ENCODE measurements at places on chromosomes 5 and 9.

GRCh38 chr5:170557314-170557713, 53.5 kb downstream of the KCNIP1 start:
- no peak for DNase-seq

DNA sequence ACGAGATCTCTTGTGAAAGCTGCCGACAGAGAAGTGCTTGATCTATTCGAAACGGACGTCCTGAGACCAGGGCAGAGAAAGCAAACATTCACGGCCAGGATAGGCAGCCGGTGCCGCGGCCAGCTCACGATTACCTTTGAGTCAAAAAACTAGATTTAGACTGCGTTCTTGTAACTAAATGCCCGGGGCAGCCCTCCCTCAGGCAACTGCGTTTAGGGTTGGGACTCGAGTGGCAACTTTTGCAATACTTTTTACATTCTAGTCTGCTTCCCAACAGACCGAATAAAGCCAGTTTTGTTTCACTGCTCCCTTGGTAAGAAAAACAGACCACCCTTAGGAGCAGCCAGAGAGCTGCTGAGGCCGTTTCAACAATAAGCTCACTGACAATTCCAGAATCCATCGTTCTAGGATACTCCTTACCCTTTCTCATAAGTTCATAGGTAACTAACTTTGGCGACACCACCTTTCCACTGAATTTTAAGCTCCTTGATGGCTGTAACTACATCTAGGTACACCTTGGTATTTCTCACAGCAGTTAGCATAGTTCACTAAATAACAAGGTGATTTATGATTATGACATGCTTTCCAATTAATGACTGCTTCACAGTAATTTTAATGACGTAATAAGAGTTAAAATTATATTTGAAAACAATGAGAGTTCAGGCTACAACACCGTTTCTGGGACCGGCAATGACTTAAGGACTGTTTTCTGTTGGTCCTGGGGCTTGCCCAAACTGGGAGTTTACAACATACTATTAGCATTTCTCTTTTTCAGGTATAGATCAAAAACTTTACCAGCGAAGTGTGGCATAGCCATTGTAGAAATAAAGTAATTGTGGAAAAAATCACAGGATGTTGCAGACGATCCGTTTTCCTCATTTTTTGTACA, 899 bp upstream of the RAPGEF6 start:
- no peak for DNase-seq

DNA sequence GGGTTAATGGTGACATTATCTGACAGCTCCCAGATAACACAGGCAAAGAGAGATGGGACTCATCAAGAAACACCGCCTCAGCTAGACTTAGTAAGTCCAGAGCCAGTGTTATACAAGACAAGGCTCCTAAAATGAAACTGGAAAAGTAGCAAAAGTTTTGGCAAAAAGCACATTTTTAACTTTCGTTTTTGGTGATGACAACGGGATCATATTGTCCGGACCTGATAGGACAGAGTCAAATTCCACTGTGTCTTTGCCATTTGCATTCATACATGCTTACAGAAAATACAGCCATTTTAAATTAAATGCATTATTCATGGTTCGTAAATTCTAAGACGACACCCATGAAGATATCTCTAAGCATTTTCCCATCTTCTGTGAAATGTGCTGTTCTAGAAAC, 152.1 kb downstream of the CRB2 start:
- DNase-seq, result no peak

GRCh38 chr5:14379739-14380497, 201.7 kb upstream of the OTULINL start:
- no peak for DNase-seq

DNA sequence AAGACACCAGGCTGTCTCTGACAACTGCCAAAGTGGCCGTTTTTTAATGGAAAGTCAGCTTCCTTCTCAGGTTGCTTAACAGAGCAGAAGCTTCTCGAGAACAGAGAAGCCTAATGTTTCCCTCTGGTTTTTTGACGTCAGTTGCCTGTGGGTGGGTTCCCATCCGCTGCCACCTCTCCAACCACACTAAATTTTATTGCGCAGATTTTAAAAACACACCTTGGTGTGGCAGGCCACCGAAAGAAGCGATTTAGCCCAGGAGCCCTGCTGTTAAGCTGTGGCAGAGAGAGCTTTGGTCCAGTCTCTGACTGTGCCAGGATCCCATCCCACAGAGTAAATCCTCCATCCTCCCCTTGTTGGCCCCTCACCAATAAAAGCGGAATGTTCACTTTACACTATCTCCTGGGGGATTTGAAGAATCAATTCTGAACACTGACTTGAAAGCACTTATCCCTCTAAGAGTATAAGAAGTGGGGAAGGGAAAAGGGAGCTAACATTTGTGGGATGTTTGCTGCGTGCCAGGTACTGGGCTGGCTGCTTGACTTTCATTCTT, 181.6 kb downstream of the AOPEP start:
- DNase-seq, result no peak

- no peak for DNase-seq
Observed at GRCh38 chr5:92467695-92468094, 1084.6 kb upstream of the ARRDC3 start.

DNA sequence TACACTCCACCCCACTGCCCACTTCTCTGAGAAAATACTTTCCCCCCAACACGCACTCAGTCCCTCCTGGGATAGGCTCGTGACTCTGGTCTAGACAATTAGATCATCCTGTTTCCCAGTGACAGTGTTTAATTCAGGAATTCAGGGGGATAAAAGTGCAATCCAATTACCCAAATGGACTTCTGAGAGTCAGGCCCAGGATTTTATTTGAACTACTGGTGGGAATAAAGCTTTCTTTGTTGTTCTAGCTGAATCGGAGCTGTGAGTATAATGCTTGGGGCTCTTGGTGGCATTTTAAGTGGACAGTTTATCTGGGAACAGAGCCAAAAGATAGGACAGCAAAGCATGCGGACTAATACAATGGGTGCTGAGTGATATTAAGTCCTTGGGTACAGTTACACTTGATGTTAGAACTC, 683.3 kb downstream of the MAT2B start:
- DNase-seq, result peak; percentile 17

DNA sequence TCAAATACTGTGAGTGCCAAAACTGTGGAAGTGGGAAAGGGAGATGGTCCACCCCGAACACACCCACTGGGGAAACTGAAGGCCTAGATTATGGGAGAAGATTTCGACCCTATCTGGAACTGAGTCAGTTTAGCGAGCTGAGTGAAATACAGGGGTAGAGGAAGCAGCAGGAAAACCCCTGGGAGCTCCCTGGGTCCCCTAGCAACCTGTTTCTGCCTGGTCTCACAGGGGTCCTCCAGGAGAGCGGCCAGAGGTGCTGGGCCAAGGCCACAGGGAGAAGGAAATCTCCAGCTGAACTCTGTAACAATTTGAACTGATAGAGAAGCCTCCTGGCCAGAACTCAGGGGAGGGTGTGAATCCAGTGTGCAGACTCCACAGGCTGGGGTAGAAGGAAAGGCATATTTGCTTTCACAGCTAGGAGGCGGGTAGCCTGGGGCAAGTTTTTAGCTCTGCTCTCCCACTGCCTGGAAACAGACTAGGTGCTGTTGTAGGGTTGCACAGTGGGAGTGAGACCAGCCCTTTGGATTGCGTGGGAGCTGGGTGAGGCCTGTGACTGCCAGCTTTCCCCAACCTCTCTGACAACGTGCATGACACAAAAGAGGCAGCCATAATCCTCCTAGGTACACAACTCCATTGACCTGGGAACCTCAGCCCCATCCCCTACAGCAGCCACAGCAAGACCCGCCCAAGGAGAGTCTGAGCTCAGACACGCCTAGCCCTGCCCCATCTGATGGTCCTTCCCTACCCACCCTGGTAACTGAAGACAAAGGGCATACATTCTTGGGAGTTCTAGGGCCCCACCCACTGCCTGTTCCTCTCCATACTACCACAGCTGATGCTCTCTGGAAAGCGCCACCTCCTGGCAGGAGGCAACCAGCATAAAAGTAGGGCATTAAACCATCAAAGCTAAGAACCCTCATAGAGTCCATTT, 78.8 kb upstream of the GPBP1 start:
- no peak for DNase-seq

DNA sequence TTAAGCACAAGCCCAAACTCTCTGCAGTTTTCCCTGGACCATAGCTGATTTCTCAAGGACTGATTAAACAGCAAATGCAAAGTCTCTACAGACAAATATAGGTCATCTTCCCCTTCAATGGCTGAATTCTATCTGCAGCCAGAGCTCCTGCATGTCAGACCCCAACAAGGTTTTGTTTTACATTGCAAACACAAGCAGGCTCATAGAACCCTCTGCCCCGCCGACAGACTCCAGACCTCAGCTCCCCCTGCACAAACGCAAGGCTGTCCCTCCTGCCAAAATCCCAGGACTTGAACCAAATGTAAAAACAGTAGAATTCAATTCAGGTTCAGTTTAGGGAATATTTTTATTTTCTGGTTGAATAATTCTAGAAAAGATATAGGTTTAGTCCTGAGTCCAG, 526.7 kb upstream of the TRPC7 start:
- DNase-seq, result no peak

DNA sequence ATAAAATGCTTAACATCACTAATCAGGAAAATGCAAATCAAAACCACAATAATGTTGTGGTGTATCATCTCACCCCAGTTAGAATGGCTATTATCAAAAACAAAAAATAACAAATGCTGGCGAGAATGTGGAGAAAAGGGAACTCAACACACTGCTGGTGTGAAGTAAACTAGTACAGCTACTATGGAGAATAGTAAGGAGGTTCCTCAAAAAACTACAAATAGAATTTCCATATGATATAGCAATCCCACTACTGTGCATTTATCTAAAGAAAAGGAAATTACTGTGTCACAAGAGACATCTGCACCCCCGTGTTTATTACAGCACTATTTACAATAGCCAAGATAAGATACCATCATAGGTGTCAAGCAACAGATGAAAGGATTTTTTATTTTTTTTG, 214.5 kb upstream of the RASA1 start:
- no peak for DNase-seq

DNA sequence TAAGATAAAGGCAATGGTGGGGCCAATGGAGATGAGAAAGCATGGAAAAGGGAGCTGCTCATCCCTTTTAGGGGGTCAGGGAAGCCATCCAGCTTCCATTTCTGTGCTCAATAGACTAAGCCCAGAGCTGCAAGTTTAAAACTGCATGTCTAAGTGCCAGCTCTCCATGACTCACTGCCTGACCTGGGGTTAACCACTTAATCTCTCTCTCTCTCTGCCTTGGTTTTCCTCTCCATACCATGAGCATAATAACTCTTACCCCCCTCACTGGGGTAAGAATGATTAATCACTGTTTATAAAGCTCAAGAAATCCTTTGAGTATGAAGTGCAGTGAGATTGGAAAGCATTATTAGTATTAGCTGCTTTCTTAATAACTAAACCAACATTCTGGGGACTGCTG, 1382.4 kb upstream of the WWC1 start:
- DNase-seq, result no peak

- no peak for DNase-seq
Observed at GRCh38 chr9:4804531-4805016, 11.8 kb downstream of the RCL1 start.

- no peak for DNase-seq
Observed at GRCh38 chr9:125653325-125653724, 53.7 kb downstream of the MAPKAP1 start.

DNA sequence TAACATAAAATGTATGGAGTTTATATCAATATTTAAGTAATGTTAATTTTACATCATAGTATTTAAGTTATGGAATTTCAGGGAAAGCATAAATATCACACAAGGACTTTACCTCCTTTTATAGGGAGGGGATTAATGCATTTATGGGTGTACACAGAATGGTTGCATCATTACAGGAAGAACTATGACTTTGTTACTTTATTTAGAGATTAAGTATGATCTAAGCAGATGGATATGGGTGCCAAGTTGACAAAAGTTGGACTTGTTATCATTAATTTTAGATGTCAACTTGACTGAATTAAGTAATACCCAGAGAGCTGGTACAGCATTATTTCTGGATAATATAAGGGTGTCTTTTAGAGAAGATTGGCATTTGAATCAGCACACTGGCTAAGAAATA, 160.5 kb upstream of the CDH10 start:
- no peak for DNase-seq

DNA sequence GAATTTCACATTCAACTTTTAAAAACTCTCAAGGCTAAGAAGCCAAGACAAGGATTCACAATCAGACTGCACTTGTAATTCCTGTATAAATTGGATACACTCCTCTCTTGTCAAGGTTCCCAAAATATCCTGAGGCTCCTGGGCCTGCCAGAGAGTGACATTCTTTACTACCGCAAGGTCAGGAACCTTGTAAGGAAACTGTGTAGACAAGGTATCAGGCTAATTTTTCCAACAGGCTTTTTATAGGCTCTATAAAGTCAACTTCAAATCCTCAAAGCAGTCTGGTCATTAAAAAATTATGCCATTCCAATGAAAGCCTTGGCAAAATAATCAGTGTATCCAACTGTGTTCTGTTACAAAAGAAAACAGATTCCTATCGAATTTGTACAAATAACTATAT, 15.5 kb upstream of the PAIP1 start:
- no peak for DNase-seq

DNA sequence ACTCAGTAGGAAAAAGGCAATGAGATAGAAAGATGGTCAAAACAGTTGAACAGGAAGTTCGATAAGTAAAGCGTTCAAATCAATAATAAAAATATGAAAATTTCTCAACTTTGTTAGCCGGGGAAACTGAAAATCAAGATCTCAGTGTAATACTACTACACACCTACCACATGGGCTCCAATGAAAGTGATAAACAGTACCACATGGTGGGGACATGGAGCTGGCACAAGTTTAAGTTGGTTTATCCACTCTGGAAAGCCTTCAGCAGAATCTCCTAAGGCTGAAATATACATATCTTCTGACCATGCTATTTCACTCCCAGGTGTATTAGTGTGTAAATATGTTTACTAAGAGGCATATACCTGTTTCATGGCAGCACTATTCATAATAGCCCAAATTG, 126.8 kb downstream of the NXNL2 start:
- no peak for DNase-seq

- no peak for DNase-seq
Observed at GRCh38 chr9:27408482-27408881, 111.5 kb upstream of the EQTN start.

DNA sequence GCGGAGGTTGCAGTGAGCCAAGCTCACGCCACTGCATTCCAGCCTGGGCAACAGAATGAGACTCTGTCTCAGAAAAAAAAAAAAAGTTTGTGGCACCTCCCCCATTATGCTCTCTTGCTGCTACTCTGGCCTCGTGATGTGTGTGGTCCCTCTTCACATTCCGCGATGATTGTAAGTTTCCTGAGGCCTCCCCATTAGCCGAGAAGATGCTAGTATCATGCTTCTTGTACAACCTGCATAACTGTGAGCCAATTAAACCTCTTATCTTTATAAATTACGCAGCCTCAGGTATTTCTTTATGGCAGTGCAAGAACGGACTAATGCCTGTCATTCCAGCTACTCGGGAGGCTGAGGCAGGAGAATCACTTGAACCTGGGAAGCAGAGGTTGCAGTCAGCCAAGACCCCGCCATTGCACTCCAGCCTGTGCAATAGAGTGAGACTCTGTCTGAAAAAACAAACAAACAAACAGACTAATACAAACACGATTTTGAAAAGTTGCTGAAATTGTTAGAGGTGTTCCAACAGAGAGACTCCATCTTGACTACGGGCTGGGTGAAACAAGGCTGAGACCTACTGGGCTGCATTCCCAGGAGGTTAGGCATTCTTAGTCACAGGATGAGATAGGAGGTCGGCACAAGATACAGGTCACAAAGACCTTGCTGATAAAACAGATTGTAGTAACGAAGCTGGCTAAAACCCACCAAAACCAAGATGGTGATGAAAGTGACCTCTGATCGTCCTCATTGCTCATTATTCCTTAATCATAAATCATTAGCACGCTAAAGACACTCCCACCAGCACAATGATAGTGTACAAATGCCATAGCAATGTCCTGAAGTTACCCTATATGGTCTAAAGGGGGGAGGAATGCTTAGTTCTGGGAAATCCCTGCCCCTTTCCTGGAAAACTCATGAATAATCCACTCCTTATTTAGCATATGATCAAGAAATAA, 8.3 kb upstream of the AFF4 start:
- no peak for DNase-seq
